ENCODE measurements at places on chromosomes 5 and 9. TPM values are rescaled to one million over a fixed set of nuclear protein-coding genes. Genes with fewer than 3 reads are reported as not detected.

GRCh38 chr9:128276574-128277270 is 646 bp downstream of the SWI5 start:
- no peak for DNase-seq

- DNase-seq, result no peak
Measured at GRCh38 chr5:77743181-77743580, 33.0 kb downstream of the TBCA start.

DNA sequence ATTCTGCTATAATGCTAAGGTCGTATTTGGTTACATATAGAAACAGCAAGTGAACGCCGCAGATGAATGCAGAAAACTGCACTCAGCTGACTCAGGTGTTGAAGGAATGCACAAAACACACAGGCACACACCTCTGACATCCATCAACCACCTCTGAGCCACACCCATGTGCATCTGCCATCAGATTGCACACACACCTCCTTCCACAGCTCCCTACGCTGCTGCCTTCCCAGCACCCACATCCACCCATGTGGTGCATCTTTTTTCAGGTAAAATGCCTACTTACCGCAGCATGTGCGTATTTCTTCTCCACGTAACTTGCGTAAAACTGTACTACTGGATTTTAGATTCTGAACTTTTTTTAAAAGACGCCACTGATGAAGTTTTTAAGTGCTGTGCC is 7.1 kb downstream of the STK10 start:
- no peak for DNase-seq

DNA sequence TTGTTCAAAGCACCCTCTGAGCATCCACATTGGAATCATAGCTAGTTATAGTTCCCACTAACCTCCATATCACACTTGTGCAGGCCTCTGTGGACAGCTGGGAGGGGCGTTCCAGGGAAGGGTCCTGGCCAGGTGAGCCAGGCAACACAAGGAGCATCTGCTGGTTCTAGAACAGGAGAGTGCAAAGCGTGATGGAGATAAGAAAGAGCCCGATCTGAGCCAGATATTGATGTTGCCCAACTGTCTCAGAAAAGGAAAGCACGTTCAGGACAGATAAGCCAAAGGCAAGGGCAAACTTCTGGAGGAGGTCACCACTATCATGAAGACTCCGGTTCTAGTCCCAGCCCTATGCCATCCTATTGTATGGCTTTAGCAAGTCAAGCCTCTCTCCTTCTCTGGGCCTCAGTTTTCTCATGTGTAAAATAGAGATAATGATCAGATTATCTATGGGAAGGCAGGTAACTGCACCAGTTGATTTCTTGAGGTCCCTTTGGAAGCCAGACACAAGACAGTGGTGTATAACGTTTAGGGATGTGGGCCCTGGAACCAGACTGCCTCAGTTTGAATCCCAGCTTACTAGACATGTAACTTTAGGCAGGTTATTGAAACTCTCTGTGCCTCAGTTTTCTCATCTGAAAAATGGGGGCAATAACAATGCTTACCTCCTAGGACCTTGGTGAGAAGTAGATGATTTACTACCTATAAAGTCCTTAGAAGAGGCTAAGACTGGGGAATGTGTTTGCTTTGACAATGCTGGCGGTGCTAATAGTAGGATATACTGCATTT is 19.8 kb downstream of the GABBR2 start:
- no peak for DNase-seq

GRCh38 chr5:117657541-117657940 is 1082.9 kb upstream of the SEMA6A start:
- DNase-seq, result no peak

GRCh38 chr5:22757776-22758175 is 95.4 kb downstream of the CDH12 start:
- no peak for DNase-seq

DNA sequence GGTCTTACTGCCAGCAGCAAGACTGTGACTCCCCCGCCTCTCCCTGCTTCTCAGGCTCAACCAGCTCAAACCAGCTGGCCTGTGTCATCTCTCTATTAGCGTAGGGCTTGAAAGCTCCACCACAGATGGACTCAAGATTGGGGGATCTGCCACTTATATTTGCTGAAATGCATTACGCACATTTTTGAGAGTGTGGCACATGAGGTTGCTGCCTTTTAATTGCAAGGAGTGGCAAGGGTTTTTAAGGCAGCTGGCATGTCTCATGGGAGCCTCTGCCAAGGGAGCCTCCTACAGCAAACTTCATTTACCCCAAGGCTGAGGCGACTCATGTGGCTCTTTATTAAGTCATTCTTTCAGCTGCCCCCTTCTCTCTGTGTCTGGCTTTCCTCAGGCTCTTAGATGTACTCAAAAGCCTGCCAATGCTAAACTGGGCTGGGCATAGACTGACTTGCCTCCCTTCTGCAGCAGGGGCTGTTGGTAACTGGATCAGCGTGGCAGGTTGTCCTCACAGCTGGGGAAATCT is 219.3 kb downstream of the SMARCA2 start:
- no peak for DNase-seq

DNA sequence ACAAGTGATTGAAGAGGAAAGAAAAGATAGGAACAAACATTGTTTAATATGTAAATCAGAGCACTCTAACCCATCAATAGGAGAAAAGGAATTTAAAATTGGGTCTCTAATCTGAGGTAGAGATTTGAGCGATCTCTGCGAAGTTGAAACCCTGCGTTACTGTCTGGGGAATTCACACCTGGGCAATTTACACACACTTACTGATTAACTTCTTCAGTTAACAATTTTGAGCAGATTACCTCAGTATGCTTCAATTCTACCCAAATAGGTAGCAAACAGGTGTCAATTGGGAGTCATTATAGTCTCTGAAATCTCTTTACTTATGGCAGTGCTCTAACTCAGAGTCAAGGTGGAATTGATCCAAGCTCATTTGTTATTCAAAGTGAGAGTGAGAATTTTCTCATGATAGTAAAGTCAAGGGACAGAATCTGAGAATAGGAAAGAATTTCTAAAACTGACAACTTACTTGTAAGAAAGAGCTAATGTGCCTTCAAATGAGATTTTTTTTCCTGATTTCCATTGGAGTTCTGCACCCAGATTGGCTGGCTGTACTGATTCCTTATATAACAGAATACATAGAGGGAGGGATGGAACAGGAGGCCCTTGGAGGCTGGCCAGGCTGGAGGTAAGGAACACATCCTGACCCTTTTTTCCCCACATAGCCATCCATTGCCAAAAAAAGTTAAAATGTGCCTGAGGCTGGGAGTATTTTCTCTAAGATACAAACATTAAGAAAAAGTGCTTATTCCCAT is 27.1 kb upstream of the IFNA14 start:
- DNase-seq, result no peak

GRCh38 chr9:128690684-128691034 is 1.6 kb downstream of the SET start:
- no peak for DNase-seq

DNA sequence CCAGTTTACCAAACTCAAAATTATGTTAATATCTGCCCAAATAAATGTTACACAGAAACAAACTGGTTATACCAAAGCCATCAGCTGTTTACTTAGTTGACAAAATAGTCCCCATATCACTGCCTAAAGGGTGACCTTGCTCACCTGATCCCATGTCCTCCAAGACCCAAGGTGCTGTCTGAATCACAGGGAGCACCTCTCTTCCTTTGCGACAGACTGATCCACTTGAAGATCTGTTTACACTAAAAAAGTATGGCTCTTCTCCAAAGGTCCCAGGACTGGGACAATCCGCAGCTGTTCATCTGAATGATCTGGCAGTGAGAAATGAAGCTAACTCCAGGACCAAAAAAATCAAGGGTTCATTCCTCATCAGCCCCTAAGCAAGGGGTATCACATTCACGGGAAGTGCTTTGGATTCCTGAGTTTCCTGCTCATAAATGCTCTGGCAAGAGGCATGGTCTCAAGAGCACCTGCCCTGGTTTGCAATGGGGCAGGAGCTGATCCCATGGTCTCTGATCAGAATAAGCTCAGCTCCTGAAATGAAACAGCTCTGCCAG is 5.0 kb downstream of the PRUNE2 start:
- DNase-seq, result no peak

DNA sequence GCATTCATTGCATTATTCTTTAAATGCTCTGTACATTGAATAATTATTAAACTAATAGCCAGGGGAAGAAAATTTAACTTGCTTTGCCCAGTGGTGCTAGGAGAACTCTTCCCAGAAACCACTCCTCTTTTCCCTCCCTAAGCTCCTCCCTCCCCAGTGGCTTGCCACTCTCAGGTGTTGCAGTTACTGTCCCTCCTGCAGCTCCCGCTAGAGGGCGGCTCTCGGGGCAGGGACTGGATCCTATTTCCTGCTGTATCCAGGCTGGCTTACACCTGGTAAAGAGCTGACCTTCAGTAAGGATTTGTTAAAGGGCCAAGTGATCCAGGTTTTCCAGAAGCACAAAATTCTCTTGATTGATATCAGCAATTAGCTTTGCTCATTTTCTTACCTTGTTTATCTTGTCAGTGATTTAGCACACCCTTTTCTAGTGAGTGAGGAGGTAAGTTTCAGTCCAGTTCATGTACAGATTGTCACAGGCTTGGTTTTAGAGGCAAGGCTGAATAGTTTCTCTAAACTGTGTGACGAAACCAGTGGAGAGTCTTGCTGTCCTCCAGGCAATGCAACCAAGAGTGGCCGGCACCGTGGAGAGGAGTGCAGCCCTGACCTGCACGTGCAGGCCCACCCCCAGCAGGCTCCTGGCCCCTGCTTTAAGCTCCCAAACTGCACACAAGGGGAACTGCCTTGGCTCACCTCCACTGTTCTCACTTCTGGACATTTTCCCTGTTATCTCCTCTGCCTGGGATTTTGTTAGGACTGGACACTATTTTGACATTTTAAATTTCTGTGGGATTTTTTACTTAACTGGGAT is 423.8 kb downstream of the SPOCK1 start:
- peak; percentile 70 for DNase-seq

DNA sequence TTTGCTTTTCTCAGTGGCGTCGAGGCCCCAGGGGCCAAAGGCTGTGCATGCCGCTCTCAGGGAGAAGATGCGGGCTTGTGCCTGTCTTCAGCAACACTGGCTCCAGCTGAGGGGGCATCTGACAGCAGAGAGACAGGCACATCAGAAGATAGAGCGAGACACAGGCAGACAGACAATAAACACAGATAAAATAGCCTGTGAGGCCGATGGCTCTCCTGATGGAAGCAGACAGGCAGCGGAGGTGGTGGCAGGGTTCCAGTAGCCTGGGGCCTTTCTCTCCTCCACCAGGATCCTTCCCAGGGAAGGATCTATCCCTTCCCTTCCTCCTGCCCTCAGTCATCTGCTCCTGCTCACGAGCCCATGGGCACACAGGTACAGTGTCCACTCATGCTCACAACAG is 16.6 kb upstream of the UNC5A start:
- no peak for DNase-seq

- DNase-seq, result no peak
Measured at GRCh38 chr5:42593591-42593990, 163.0 kb upstream of the CCDC152 start.

- no peak for DNase-seq
Measured at GRCh38 chr9:111843971-111844370, 49.2 kb upstream of the SHOC1 start.

- no peak for DNase-seq
Measured at GRCh38 chr9:103226647-103227013, 231.5 kb downstream of the CYLC2 start.

DNA sequence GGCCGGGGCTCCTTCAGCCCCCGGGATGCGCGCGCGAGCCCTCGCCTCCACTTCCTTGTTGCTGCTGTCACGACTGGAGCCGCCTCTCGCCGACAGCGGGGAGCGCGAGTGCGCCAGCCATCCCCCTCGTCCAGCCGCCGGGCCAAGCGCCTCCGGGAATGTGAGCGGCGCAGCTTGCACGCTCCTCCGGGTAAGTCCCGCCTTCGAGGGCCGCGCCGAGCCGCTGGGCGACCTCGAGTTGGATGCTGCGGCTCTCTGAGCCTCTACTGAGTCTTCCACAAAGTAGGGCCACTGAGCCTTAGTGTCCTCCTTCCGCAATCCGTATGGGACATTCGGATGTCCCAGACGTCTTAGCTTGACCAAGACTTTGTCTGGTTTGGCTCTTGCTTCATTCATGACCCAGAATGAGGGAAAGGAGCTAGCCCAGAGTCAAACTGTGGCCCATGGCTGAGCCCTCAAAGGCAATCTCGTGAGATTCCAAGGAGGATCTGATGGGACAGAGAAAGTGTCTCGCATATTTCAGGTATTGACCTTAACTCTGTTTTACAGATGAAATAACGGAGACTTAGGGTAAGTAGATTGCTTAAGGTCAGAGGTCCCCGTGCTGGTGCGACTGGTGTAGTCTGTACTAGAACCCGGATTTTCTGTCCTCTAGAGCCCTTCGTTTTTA is 586 bp downstream of the HMGXB3 start:
- DNase-seq, result no peak

- DNase-seq, result no peak
Measured at GRCh38 chr9:78292716-78293497, 4.0 kb upstream of the PSAT1 start.

- DNase-seq, result no peak
Measured at GRCh38 chr9:87189006-87189405, 241.7 kb upstream of the GAS1 start.

DNA sequence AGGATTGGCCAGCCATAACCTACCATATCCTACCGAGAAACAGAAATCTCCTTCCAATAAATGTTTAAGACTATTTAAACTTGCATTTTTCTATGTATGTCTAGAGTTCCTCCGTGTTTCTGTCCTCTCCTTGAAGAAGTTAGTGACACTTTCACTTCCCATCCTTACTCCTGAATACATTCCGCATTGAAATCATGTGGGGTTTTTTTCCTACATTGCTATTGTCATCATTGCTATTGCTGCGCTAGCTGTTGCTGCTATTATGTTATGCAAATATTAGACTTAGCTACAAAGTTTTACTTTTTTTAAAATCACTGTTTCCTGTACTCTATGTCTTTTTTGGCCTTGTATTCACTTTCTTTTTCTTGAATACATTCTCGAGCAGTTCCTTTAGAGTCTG is 83.3 kb upstream of the NEK6 start:
- DNase-seq, result no peak

DNA sequence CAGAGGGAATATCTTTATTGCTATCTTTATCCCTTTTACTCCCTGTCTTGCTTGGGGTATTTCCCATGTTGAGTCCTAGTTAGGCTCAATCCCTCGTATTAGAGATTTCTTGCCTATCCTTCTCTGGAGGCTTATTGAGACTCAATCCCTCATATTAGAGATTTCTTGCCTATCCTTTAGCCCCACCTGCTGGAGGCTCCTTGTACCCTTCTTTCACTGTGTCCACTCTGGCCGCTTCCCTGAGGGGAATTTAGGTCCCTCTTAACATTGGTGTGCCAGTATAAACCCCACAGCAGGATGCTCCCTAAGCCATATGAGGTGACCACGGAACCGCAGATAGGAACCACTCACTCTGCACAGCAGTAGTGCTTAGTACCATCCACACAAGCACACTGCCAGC is 110.7 kb upstream of the MAMDC2 start:
- peak; percentile 30 for DNase-seq

C6 gene
- total RNA-seq, result not detected

TPPP gene
- 0.54 TPM for total RNA-seq

MEIKIN gene
- total RNA-seq, result not detected

SYK gene
- 0.02 TPM for total RNA-seq

IL5 gene
- not detected for total RNA-seq

PRDM9 gene
- total RNA-seq, result not detected

SLC36A3 gene
- not detected for total RNA-seq

FBP1 gene
- not detected for total RNA-seq

SLC1A3 gene
- 5.0 TPM for total RNA-seq

ZNF879 gene
- total RNA-seq, result 1.4 TPM

All from NCI-H460 (cell line).